ENCODE measurements at places on chromosomes 2 and 18.

DNA sequence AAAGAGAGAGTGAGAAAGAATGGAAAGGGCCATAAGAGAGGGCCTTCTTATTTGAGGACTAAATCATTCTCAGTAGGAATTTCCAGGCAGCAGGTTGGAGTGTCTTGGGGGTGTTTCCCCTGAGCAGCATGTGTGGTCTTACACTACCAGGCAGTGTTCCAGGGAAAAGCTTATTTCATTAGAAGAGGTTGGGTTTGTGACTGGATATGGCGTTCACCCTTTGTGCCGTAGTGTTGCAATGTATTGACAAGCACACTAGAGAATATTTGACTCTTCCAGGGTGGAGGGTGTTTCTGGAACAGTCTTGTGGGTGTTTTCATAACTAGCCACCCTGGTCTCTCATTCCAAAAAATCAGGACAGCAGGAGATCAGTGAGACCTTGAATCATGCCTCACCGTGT lies 105.5 kb downstream of the NRP2 start:
- DNase-seq = no peak

DNA sequence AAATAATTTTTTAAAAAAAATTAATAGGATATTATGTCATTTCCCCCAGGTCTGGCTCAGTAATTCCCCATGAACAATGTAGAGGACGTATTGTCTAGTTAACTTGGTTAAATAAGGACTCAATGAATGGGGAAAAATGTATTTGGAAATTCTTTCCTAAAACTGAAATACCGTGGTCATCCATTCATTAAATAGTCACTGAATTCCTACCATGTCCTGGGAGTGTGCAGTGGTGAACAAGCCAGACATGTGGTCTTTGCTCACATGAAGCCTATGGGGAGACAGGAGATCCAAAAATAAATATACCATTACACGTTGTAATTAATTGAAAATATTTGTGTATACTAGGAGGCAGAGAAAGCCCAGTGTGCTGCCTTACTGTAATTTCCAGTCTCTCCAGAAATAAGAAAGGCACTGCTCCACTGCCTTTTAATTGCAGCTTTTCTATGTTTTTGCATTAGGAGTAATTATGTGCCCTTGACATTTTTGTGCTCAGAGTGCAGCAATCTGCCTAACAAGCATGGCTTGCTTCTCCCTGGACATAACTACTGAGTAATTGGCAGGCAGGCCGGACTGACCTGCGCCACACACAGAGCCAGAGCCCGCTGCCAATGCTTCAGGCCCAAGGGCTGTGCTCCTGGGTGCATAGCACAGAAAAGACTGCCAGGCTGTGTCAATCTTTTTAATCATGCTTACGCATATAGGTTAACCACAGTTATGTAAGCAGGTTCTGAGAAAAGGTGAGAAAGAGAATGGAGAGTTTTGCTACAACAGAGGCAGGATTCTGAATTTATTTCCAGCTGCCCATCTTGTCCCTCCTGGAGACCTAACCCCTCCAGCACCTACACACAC lies 22.2 kb upstream of the TTC39C start:
- DNase-seq = no peak

GRCh38 chr2:238466243-238466756 lies 39.6 kb downstream of the ASB1 start:
- DNase-seq = no peak

DNA sequence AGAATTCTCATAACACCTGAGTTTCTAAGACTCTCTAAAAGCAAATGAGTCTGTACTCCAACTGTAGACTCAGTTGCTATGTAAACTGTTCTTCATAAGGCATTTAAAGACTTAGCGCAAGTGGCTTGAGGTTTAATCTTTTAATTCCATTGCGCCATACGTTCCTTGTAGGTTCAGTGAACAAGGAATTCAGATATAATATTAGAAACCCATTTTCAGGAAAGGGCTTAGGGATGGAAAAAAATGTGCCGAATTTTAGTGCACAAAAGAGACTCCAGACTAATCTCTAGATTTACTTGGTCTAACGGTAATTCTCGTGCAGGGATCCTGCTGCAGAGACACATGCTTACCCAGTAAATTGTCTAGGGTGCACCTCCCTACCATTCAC lies 268.9 kb upstream of the TANK start:
- DNase-seq = no peak

DNA sequence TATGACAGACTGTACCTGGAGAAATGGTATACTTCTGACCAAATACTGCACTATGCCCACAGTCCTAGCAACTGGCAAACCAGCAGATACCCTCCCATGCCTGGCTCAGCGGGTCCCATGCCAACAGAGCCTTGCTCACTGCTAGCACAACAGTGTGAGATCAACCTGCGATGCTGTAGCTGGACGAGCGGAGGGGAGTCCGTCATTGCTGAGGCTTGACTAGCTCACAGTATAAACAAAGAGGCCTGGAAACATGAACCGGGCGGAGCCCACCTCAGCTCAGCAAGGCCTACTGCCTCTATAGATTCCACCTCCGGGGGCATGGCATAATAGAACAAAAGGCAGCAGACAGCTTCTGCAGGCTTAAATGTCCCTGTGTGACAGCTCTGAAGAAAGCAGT lies 93.2 kb upstream of the CAB39 start:
- DNase-seq = no peak

DNA sequence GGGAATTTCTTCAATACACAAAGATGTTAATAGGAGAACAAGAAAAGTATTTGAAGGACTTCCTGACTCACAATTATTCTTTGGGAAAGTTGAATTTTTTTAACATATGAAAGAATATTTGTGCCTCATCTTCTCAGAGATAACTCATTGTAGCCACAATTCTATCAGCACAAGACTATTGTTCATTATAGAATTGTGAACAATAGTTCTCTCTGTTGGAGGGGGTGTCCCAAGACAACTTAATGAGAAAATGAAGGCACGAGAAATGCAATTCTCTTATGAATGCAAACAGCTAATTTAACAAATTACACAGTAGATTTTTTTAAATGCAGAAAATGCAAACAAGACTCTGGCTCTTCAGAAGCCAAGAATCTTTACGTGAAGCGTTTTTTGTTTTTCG lies 157.0 kb downstream of the BARD1 start:
- no peak for DNase-seq

- no peak for DNase-seq
These were observed 55.6 kb upstream of the FZD5 start for GRCh38 chr2:207825045-207825954.

DNA sequence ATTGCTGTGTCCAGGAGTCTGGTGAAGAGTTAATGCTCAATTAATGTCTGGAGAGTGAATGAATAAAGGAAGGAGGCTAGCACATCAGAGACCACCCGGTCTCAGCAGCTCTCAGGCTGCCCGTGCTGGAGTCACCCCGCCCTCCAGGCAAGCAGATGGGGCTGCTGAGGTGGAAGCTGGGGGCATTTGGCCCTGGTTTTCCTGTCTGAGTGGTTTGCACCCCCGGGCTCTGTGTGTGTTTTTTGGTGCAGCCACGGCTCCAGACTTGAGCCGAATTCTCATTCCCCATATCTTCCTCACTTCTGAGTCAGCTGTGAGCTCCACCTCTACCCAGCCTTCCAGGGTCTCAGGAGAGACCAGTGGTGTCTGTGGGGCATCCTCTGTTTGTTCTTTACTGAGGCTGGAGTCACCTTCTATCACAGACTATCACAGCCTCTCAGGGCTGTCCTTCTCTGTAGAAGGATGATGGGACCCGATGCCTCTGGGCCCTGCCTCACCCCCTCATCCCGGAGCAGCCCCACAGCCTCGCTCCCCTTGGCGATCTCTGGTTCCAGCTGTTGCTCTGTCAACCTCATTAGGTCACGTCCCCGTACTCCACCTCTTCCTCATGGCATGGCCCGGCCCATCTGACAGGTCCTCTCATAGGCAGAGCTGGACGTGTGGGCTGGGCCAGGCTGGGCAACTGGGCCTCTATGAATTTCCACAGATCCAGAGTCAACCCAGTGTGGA lies 60.8 kb downstream of the HS1BP3 start:
- DNase-seq = no peak

GRCh38 chr2:157433394-157433793 lies 10.5 kb downstream of the CYTIP start:
- DNase-seq = no peak

GRCh38 chr2:13106302-13106701 lies 389.6 kb downstream of the TRIB2 start:
- no peak for DNase-seq

GRCh38 chr2:29751390-29751789 lies 170.0 kb downstream of the ALK start:
- DNase-seq = no peak

DNA sequence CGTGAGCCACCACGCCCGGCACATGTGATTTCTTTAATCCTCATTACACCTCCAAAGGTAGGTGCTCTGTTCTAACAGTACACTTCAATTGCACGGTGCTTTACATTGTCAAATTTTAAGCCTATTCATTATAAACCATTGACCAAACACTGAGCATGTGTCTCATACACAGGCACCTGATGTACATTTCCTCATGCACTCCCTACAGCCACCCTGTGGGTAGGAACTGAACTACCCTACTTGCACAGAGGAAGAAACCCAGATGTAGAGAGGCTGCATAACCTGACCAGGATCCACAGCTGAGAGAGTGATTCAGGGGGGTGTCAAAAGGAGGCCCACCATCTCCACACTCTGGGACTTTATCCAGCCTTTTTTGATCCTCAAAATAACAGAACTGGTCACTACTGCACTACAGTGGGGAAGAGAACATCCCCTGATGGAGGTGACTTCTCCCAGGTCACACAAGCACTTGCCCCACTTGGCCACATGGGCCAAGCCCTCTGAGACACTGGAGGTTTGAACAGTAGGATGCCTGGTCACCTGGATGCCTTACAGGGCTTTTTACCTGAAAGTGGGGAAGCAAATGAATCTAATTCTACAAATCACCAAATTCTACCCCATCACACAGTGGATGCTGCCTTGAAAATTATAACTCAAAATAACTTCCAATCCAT lies 6.9 kb upstream of the DPYSL5 start:
- no peak for DNase-seq

DNA sequence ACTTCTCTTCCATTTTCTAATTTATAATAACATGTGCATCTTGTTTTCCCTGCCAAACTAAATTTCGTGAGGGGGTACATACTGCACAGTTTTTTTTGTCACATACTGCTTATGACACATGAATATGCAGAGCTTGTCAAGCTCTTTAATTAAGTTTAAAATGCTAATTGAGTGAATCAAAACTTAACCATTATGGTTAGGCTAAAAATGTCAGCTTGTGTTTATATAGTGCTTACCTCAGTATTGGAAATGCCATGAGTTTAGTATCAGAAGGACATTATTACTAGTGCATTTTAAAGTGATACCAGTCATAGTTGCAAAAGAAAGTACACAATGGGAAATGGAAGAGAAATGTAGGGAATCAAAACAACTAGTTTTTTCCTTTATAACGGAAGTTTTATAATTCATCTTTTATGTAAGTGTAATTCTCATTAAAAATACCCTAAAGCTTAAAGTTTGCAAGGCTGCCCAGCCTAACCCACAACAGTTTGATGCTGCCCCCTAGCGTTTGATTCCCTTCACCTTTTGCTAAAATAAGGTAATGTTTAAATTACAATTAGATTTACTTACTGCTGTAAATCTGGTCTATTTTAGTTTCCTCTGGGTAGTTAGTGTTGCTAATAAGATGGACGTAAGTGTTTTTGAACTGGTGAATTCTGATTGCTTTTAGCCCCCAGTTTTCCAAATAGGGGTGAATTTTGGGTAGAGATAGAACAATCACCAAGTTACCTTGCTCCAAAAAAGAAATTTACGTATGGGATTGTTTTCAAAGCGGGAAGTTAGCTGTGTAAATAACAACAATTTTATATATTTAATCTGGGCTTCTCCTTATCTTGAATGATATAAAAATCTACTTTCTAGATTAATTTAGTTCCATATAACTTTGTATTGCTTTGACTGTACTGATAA lies 3.2 kb downstream of the SLC39A10 start:
- peak; percentile 71 for DNase-seq

- no peak for DNase-seq
These were observed 469.4 kb upstream of the SPRED2 start for GRCh38 chr2:65901756-65902155.

DNA sequence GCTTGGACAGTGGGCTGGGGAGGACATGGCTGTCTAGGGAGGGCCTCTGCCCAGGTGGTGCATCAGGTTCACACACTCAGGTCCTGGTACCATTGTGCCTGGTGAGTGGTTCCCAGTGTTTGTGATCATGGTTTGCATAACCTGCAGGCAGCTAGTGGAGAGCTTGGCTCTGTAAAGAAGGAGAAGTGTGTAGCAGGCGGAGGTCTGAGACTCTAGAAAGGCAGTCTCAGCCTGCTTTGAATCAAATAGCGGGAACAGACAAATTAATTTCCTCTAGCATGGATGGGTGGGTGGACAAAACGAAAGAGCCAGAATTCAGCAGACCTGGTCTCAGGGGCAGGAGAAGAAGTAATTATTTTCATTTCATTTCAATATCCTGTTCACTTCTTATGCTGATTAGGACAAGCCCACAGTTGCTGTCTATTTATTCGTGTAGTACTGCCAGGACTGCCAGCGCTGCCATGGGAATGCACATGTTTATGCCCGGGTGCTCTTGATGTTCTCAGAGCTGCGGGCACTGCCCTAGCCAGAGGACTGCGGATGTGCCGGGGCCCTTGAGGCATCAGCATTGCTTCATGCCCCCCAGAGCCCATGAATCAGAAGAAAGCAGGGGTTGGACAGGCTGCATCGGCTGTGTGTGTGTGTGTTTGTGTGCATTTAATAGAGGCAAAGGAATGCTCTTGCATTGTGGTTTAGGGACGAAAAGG lies 45.4 kb upstream of the DLX2 start:
- DNase-seq = no peak

DNA sequence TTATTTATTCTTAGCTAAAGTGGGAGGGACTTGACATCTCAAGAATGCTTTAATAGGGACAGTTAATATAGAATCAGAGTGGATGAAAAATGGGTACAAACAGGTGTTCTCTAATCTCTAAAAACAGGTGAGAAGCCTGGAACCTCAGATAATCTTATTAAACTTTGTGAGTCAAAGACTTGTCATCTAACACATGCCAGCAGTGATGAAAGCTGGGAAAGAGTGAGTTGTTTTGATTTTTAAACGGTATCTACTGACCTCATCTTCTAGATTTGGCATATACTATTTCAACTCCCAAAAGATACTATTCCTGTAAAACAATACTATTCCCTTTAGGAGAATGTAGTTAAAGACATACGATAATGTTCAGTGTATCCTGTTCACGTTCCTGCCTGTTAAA lies 103.4 kb downstream of the CCDC141 start:
- no peak for DNase-seq

DNA sequence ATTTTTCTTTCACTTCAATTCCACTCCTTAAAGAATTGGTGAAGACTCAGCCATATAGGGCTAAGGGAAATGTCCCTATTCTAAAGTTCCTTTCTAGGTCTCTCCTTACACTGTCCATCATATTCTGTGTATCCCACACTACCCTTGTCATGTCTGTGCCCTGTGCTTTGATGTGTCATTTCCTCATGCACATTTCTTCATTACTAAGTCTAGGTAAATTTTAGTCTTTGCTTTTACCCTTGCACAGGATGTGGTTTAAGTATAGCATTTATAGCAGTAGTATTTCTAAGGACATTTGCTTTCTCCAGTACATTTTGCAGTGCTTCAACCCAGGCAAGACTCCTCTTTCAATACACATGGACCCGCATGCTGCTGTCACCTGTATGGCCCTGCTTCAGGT lies 221.5 kb upstream of the ACVR2A start:
- DNase-seq = no peak
